CD4-positive, alpha-beta memory T cell (primary cell): ENCODE measurements at places on chromosomes 7 and 10. TPM values are rescaled to one million over a fixed set of nuclear protein-coding genes. Genes with fewer than 3 reads are reported as not detected.

Gene ACBD5
- 23.9 TPM for total RNA-seq

DNA sequence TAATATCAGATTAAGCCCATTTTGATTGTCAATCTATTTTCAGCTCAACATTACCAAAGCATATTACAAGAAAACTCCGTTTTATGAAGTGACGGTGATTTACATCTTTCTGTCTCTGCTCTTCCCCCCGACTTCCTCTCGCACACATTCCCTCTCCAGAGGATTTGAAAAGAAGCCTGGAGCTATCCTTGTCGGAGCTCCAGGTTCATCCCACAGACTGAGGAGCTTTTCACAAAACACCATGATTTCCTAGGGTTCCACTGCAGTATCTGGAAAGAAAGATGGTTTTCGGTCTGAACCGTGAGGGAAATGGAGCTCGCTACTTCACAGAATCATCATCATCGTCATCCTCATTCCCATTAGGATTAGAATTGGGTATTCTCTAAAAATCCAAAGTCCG, 655.5 kb upstream of the MGMT start:
- no peak for DNase-seq

GRCh38 chr10:113539789-113540188, 13.1 kb upstream of the HABP2 start:
- DNase-seq: no peak

- DNase-seq: no peak
Measured at GRCh38 chr10:77274046-77274795, 363.4 kb downstream of the KCNMA1 start.

- DNase-seq: no peak
Measured at GRCh38 chr10:11740907-11741306, 1.3 kb upstream of the ECHDC3 start.

DNA sequence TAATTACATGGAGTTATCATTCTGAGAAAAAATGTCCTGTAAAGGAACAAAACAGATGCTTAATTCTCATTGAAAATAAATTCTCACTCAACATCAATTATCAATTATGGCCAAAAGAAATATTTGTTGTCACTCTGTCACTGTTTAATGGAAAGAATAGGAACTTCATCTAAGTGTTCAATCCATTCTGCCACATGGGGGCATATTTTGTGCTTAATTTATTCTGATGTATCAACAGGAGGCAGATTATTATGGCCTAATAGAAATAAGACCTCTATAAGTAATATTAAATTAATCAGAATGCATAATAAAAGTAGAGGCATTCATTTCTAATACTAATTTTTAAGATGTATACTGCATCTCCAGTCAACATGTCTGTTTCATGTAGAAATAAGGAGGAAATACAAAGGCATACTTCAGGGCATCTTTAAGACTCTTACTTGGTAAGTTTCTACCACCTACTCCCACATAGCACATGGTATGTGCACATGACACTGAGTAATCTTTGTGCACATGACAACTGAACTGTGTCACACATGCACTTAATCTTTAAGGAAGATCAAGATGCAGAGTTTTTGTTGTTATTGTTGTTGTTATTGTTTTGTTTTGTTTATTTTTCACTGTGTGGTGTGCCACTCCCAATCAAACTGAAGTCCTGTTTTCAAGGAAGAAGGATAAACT, 420.4 kb upstream of the SEMA3A start:
- no peak for DNase-seq

GRCh38 chr10:2731940-2732339, 335.4 kb upstream of the PFKP start:
- DNase-seq: no peak

DNA sequence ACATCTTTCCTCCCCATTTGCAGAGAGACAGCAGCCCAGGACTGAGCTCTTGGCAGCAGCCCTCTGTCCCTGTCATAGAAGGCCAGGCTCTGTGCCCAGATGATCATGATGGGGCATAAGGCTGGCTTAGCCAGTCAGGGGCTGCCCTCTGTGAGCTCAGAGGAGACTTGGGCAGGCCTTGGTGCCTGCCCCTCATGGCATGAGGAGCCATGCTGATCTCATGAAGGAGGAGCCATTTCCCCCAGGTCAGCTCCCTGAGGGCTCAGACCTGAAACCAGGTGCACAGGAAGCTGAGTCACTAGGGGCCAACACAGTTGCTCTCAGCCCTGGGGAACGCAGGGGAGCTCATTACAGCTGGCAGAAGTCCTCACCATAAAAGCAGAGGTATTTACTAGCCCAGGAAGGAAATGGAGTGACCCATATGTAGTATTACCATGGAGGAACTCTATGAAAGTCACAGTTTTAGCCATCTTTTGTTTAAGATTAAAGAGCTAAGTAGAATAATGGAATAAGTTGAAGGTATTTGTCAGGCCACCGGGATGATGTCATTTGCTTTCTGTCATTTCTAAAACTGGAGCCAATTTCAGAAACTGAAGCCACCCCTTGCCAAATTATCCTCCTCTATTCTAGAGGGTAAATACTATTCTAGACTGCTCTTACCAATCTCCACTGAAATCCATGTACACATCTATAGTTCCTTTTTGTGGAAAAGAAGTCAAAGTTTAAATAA, 362.4 kb upstream of the ZNF32 start:
- no peak for DNase-seq

DNA sequence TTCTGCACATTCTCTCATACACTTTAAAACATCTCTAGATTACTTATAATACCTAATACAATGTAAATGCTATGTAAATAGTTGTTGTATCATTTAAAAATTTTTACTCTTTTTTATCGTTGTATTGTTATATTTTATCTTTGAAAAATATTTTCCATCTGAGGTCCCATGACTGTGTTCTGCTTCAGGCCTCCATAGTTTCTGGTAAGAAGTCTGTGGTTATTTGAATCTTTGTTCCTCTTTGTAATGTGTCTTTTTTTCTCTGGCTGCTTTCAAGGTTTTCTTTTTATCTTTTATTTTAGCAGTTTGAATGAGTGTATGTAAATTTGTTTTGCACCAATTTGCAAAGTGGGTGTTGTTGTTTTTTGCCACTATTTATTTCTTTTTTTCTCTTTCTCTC, 263.1 kb downstream of the RPS24 start:
- DNase-seq: no peak

DNA sequence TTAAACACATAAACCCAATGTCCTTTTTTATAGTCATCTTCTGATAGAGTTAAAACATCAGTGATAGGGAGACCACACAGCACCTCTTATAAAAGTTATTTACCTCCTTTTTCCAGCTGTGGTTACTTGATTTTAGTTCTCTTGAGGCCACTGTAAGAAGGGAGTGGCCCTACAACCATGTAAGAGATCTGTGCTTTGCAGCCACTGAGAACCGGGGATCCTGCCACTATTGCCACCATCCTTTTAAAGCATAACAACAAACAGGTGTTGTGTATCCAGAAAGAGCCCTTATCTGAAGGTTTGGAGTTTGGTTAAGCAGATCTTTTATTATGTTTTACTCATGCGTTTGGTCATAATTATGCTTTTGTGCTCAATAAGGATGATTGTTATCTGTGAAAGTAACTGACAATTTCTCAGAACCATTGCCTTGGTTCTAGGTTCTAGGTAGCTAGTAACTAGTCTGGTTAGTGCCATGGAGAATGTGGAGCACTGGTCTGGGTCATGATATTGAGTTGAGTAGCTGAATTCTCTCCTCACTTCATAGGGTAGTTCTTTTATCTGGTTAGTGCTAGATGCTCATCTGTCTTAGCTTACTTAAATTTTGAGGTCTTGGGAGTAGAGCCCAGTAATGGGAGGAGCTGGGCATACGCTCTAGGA, 56.5 kb downstream of the ST7 start:
- no peak for DNase-seq
